ENCODE measurements at places on chromosomes 4 and X.

DNA sequence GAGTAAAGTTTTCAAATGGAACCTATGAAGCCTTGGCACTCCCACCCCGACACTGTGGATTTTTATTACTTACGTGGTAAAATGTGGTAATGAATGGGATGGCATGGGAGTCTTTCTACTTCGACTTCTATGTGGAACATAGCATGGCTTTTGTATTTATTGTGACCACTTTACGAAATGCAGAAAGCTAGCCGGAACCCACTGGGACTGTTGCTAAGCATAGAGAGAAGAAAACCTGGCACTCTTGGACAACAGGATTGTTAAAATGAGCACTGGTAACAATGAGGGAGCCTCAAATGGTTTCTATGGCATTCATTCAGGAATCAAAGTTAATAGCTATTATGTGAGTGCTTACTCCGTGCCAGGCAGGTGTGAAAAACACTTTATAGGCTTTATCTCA is 113.3 kb downstream of the PDS5A start:
- no peak for DNase-seq

DNA sequence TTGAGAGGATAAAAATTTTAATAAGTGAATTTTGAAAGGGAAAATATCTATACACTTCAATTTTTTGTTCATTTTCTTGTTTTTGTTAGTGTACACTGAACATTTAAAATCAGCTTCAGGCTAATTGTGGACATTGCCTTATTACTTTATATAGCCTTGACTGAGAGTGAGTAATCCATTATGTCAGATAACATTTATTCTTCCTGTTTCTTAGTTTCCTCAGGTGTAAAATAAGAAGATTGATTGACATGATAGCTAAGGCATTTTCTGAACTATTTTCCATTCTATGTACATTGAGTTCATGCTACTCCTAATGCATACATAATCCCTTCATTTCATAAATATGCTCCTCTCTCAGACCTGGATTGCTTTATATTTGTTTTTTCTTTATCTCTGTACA is 607.3 kb upstream of the AADAT start:
- no peak for DNase-seq

DNA sequence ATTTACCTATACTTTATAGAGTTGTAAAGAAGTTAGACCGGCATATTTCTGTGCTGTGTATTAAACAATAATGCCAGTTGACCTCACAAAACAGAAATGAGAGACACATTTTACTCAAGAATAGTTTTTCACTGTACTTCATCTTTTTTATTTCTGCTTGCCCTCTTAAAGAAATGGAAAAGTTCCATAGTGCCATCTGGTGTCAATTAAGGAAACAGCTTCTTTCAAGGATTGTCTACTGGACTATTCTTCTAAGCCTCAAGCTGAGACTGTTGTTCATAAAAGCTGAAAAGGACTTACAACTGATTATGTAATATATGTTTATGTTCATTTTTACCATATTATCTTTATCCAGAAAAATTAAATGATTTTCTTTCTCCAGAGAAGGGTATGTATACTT is 1523.7 kb downstream of the ARAP2 start:
- DNase-seq = peak; percentile 3

DNA sequence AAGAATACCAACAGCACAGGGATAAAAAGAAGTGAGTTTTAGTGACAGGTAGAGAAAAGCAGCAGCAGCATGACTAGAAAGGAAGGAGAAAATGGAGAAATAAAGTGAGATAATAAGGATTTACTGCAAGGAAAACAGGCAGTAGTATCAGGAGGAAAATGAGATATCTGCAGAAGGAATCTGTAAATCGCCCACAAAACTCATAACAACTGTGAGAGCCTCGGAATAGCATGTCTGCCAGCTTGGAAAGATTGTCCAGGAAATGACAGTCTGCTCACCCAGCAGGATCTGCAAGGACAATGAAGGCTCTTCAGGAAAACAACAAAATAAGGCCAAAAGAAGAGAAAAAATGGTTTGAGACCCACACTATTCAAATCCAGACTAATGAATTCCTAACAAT is 47.4 kb downstream of the CXXC4 start:
- no peak for DNase-seq

DNA sequence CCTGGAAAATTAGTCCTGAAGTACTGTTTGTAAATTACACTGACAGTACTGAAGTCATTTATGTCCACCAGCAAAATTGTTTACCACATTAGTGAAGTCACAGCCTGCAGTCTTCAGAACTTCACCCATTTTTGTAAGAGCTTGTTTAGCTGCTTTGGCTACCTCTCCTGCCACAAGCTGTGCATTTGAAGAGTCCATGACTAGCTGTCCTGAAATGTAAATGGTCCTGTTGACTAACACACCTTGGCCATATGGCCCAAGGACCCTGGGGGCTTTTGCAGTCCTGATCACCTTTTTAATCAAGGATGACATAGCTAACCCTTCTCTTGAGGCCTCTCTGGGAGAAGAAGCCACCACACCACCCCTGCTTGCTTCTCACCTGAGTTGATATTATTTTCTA is 21.4 kb upstream of the ZNF518B start:
- DNase-seq = no peak

DNA sequence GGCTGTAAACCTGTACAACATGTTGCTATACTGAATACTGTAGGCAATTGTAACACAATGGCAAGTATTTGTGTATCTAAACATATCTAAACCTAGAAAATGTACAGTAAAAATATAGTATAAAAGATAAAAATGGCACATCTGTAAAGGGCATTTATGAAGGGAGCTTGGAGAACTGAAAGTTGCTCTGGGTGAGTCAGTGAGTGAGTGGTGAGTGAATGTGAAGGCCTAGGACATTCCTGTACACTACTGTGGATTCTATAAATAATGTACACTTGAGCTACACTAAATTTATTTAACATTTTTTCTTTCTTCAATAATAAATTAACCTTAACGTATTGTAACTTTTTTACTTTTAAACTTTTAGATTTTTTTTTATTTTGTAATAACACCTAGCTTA is 5.0 kb upstream of the SHROOM4 start:
- DNase-seq = no peak

DNA sequence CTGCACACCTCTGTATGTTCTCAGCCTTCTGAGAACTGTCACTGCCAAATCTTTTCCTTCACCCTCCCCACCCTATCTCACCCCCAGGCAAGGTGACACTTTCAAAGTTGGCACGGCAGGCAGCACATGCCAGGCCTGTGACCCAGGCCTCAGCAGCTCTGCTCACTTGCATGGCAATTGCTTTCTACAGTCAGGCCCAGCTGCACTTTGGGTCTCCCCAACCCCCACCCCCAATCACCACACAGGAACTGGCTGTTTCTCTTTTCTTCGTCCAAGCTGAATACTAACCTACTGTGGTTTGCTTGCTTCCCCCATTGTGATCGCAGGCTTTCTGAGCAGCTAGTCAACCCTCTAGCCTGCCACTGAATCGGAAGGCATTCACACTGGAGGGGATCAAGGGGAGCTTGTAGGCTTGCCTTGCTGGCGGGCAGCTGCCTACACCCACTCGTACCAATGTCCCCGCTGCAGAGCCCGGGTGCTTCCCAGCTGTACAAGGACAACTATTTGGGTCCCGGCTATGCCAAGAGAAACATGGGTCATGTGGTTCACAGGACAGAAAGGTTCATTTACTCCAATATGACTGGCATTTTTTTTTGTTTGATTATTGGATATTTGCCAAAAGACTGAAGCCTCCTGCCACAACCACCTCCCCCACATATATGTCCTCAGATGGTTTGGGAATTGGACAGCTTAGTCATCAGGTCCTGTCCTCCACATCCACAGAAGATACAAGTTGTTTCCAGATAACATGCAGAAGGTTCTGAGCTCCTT is 28.1 kb downstream of the SLC25A43 start:
- DNase-seq = no peak

DNA sequence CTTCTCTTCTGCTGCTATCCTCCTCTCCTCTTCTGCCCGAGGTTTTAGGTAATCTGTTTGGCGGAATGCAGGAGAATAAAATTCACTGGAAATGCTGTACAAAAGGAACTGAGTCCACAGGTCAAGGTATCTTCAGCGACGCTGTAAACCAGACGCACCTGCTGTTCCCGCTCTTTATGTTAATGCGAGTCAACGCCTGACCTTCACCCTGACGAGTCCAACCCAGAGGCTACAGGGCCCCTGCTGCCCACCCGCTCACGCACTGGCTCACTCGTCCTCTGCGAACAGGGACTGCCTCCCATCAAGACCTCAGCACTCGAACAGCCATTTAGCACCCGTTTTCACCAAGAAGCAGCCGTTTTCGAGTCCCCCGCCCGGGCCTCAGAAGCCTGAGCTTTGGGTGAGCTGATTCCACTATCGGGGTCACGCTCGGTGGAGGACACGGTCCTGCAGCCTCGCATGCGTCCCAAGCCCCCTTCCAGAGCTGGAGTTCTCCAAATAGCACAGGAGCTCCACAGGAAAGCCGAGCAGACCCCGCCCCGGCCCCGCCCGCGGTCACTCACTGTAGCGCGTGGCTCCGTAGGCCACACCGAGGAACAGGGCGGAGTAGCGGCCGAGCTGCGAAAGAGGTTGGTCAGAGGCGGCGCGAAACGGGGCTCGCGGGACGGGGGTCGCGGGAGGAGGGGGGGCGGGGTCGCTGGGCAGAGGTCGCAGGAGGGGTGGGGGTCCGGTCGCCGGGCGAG is 556 bp downstream of the ATP5ME start:
- DNase-seq = peak; percentile 51

Data from HEK293T (cell line).